NCI-H1048 (cell line): ENCODE measurements at places on chromosomes 11 and 22.

DNA sequence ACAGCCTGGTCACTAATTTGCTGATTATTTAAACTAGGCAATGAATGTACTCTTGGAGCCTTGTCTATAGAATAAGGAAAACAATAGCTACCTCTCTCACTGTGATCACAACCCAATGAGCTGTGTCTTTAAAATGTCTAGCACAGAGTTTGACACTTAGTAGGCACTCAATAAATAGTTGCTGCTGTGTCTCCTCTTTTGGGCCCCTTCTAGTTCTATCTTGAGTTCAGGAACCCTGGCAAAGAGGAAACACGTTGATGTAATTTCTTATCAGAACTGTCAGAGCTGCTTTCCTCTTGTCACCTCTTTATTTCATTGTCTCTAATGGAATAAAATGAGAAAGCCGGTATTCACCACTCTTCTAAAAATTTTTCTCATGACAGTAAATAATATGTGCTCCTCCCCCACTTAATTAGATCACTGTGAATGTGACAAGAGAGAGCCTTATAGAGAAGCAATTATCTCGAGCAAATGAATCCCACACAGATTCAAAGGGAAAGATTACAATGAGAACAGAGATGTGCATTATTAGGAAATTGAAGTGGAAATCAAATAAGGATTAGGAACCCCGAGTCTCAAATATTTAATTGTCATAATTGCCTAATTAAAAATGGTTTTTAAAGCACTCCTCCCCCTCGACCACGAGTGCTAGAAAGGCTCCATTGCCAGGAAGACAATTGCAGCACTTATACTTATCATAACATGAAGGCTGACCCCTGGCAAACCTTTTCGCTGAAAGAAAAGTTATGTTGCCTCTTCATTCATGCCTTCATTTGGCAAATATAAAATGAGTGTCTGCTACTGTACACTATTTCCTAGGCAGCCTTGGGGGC is 175.0 kb upstream of the BDNF start:
- DNase-seq, result no peak

DNA sequence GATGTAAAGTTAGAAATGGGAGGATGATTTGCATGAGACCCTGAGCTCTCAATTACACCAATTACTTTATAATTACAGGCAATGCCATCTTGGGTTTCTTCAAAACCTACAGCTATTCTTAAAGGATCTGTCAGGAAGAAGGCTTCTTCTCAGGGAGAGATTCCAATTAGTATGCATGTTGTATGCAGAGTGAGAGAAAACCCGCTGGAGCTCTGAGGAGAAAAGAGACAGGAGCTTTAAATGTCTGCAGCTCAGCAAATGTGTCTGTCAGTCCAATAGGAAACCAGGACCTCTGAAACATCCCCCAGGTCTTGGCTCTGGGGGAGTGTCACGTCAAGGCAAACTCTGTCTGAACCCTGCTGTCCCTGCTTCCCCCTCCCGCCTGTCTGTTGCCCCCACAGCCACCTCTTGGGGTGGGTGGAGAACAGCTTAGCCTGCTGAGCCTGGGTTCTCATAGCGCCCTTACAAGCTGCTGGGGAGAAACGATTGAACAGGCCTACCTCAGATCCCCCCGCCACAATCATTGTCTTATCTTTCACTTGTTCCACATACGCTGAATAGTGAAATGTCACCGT is 140.2 kb downstream of the SPATA19 start:
- DNase-seq, result no peak

DNA sequence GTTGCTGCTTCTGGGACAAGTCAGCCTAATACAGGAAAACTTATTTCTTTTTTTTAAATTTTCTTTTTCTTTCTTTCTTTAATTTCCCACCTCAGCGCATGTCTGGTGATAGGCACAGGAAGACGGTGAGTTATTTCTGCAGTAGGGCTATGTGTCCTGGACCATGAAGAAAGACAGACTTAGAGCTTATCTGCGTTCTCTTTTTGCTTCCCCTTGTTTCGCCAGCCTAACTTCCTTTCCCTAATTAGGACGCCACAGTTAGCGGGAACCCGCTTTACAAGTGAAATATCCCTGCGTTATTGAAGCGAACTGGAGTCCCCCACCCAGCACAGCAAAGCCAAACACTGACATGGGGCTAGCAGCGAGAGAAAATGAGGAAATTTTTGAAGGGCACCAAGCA is 8.6 kb downstream of the OR6M1 start:
- no peak for DNase-seq

DNA sequence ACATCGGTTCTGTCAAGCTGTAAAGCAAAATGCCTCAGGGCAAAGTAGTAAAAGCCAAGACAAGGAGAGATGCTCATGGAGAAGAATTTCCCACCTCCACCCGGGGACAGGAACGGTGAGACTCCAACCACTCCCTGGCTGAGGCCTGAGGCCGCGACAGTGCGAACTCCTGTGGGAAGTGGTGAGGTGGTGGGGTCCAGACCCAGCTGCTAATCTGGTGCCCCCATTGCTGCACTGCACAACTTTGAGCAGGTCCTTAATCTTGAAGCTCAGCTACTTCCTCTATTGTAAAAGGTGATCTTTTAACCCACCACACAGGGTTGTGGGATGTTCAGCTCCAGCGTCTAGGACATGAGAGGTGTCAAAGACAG is 83.9 kb downstream of the ZC3H12C start:
- no peak for DNase-seq

DNA sequence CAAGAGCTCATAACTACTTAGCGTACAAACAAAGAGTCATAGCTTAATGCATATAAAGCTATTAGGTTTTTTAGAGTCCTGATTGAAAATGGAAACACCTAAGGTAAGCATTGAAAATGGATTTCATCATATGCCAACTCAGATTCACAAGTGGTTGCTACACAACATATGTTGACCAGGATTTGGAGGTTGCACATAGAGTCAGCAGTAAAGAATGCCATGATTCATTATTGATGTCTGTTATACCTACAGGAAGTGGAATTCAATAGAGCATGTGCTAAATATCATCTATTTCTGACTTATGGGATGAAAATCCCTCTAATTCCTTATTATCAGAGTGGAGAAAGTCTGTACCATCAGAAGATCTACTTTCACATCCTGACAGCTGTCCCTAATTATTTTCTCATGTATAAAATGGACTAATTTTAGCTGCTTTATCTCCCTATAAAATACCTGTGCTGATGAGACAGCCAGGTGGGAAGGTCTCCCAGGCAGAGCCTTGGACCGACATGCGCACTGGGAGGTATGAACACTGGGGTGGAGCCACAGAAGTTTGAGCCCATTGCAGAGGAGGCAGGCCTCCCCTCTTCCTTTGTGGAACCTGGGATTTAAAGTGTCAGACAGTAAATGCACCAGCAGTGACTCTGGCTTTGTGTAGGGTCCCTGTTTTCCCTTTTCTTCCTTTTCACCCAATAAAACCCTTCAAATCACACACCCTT is 204.2 kb downstream of the AASDHPPT start:
- DNase-seq, result no peak

DNA sequence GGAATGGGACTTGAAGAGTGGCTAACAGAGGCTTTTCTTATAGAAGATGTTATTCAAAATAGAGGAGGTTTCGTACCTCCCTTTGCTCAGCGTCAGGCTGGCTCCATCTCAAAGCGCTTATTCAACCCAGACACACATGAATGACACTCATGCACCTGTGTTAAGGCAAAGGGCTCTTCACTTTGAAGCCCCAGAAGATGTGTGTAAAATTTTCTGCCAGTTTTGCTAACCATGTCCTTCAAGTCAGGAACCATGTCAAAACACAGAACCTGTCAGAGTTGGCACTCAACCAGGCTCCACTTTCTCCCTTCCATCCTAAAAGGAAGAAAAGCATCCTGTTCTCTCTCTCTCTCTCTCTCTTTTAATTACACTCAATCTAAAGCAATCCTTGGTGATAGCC is 352.8 kb upstream of the NARS2 start:
- no peak for DNase-seq

DNA sequence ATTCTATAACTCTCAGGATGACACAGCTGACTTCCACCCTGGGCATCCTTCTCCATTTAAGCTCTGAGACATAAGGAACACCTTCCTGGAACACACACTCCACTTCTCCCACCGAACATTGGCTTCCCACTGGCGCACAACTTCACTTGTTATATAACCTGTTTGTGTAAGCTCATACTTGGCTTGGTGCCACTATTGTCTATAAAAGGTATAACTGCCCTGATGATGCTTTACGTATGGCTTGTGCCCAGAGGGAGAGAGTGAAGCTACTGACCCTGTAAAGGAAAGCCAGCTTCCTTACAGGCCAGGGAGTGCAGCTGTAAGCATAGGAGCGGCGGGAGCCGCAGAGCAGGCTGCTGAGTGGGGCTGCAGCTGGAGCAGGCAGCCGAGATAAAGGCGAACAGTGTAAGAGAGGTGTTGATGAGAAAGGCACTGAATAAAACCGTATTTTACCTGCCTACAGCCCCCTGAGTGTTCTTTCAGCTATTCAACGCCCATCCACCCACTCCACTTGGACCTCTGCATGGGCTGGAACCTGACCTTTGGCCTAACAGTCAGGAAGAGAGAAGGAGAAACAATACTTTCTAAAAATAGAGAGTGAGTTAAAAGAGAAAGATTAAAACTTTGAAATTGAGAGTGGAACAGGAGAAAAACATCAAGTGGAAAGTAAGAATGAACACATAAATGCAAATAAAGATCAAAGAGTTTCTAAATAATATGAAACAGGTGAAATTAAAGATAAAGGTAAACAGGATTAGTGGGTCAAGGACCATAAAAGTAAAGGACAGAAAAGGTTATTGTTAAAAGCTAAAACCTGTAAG is 252.1 kb upstream of the ARHGAP42 start:
- no peak for DNase-seq

DNA sequence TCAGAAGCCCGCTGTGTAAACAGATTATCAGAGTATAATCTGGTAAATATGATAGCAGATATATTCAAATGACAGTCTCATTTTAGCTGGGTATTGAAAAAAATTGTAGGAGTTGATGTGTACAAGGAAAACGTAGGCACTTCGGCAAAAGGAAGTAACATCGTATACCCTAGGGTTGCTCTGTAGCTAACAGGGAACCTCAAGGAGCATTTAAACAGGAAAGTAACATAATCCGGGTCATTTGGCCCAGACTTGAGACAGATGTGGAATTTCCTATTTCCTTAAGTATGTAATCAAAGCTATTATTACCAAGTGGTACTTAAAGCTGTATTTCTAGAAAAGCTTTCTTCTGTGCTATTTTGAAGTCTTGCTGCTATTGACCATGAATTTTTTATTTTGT is 215.6 kb downstream of the DDX10 start:
- no peak for DNase-seq

GRCh38 chr11:77191429-77191822 is 63.4 kb downstream of the MYO7A start:
- DNase-seq, result no peak

GRCh38 chr11:7422544-7423331 is 62.6 kb upstream of the OLFML1 start:
- DNase-seq, result no peak

GRCh38 chr22:25875461-25875860 is 133.5 kb downstream of the MYO18B start:
- no peak for DNase-seq

GRCh38 chr11:40506226-40506625 is 953.2 kb downstream of the LRRC4C start:
- no peak for DNase-seq

- DNase-seq, result no peak
These were observed 16.6 kb upstream of the BDNF start for GRCh38 chr11:27716835-27717234.

DNA sequence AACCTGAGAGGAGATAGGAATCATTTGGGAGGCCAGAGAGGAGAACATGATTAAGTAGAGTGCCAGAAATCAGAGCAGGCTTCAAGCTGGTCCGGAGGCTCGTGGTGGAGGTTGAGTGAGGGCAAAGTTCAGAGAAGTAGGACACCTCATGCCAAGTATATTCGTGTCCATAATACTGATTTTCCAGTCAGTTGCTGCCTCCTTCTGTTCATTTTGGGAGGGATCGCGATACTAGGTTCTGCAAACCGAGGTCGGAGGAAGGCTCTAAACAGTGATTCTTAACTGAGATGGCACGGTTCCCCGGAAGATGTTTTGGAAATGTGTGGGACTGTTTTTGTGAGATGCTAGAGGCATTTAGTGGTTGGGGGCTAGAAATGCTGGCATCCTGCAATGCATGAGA is 13.6 kb upstream of the CD3E start:
- no peak for DNase-seq

DNA sequence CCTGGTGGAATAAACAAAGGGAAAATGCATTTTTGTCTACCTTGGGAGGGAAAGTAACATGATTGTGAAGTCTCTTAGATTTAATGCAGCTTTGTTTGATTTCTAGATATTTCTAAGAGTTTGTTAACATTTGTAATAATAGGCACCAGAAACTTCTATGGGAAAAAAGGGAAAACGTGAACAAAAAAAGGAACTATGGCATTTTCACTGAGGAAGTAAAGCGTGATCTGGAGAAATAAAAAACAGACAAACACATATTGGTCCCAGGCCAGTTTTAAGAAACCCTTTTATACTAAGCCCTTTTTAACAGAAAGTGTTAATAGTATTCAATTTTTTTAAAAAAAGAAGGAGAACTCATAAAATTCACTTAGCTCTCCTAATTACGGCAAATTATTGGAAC is 6.9 kb upstream of the MS4A7 start:
- no peak for DNase-seq

DNA sequence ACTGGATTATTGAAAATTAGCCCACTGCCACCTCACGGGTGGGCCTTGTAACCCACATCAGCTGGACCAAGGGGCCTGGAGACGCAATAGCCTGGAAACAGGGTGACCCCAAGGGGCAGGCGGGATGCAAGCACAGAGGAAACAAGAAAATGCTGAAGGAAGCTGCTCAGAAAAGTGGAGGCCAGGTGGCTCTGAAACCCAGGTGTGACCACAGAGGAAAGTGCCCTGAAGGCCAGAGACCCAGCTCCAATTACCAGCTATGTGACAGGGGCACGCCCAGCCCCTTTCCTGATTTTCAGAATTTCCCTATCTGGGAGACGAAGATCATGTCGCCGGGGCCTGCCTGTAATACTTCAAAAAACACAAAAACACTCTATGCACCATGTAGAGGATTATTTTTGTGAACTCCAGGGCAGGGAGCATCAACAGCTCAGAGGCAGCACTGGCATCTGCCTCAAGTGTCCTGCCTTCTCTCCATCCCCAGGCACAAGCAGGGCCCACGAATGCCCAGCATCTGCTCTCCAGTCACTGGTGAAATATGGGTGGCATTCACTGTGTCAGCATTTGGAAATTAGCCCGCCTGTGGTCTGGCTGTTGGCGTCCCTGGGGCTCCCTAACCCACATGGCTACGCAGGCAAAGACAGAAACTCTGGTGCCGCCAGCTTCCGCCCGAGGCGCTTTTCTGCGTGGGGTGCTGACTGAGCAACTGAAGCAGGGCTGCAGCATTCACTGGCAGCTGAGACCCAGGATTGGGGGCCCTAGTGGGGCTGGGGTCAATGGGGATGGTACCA is 6.3 kb downstream of the KCNJ1 start:
- no peak for DNase-seq

- no peak for DNase-seq
These were observed 54.3 kb downstream of the IGSF9B start for GRCh38 chr11:133902506-133902905.

DNA sequence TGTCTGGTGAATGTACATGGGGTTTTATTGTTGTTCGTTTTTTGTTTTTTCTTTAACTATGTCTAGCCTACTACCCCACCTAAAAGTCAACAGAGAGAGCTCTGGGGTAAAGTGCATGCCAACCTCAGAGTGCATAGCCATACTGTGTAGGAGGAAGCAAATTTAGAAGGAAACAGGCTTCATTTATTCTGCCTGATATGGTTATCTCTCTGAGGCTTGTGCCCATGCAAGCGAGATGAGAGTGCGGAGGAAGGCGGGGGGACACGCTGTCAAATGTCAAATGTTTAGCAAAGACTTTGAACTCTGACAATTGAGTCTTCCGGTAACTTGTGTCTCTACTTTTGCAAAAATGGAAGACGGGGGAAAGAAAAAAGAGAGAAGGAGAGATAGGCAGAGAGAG is 295.5 kb downstream of the ETS1 start:
- no peak for DNase-seq
